Activated CD4-positive, alpha-beta T cell treated with anti-CD3 and anti-CD28 coated beads, Interleukin-2, amount 50 U/mL, for 1 hour (primary cell): ENCODE measurements at places on chromosomes 6 and 20.

DNA sequence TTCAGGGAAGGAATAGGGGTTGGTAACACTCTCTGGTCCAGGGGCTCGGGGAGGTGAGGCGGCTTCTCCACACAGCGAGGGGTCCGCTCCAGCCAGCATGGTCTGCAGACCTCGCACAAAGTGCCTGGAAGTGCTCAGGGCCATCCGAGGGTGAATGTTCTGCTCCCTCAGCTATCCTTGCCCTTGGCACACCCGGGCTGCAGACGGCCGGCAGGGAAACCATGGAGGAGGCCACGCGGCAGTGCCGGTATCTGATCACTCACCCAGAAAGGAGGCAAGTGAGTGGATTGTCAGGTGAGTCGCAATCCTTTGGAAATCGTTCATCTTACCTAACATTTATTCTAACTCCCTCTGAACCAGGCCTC is 62.0 kb downstream of the DLL1 start:
- no peak for DNase-seq

- no peak for DNase-seq
These were observed 1015.1 kb downstream of the EPHA7 start for GRCh38 chr6:92404281-92404680.

DNA sequence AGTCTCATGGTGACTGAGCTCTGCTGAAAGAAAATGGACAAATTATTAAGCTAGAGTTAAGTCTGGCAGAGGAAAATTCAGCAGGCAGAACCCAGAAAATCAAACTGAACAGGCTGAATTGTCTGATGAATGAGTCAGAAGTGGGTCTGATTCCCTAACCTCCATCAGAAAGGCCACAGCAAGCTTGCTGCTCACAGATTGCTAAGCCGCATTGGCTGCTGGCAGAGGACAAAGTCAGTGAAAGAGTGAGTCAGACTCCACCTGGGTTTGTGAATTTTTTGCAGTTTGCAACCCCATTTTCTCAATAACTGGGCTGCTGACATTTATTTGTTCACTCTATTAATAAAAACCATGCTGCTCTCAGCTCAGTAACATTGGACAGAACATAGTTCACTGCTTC is 191.3 kb downstream of the EPM2A start:
- DNase-seq: no peak

DNA sequence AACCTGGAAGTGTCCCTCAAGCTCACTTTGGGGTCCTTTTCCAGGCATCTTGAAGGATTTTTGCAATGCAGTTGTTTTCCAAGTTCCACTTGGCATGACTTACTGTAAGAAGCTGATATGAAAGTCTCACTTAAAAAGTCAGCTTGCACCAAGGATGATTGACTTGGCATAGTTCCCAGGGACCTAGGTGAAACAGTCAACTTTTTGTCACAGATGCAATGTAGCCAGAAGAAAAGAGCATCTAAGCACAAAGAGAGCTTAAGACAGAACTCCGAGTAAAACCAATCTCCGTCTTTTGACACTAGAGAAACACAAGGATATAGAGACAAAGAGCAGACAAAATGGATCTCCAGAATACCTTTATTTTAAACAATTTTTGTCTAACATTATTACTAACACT is 2.6 kb upstream of the ZSCAN12 start:
- no peak for DNase-seq

DNA sequence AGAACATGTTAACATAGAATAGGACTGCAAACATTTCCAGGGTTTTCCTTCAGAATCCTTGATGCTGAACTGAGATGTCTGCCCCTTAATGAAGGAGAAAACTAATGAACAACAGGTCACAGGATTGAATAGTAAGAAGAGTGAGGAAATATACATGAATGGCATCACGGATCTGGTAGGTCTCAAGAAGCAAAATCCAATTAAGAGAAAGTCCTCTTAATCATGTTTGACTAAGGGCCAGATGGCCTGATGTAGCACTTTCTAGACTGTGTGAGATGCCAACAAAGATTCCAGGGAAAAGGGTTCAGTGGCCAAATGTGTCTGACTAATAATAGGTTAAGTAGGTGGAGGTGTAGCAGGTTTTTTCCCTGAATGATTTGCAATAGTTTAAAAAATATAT is 13.7 kb upstream of the SHPRH start:
- DNase-seq: no peak

DNA sequence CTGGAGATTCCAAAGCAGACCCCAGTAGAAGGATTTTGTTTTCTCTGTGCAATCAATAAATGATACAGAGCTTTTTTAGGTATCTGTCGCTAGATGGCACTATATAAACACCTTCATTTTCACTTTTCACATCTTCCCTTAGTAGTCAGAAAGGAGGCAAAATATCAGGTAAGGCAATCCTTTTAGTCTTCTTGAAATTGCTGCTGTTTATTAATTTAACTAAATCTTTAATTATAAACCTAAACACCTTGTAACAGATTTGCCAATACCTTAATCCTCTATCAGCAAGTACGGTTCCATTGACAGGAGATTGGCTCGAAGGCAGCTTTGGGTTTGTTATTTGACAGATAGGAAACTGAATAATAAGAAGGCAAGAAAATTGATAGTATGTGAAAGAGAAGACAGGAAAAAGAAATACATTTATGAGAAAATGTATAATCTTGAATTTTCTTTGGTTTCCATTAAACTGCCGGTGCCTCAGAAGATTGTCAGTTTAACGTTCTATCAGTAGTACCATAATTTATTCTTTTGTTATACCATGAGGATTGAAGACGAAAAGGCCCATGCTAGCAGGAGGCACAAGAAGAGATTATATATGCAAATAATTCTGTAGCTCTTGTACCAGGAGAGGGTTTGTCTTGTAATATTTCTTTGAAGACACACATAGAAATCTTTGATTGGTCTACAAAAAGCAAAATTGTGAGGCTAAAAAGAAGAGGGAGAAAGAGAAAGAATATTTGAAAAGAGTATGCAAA is 23.5 kb upstream of the IBTK start:
- no peak for DNase-seq

GRCh38 chr6:54428431-54428830 is 120.2 kb downstream of the TINAG start:
- DNase-seq: no peak

- DNase-seq: no peak
These were observed 635.3 kb upstream of the FLRT3 start for GRCh38 chr20:14972690-14973089.

DNA sequence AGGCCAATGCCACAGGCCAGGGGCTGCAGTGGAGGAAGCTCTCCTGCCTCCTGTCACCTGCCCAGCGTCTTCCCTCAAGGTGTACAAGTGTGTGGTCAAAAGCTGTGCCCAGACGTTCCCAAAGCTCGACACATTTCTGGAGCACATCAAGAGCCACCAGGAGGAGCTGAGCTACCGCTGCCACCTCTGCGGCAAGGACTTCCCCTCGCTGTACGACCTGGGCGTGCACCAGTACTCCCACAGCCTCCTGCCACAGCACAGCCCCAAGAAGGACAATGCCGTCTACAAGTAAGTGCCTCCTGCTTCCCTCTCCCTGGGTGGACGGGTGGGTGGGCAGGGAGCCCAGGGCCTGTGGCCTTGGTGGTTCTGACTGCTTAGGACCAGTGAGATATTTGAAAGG is 38.2 kb downstream of the ZNF341 start:
- DNase-seq: no peak

DNA sequence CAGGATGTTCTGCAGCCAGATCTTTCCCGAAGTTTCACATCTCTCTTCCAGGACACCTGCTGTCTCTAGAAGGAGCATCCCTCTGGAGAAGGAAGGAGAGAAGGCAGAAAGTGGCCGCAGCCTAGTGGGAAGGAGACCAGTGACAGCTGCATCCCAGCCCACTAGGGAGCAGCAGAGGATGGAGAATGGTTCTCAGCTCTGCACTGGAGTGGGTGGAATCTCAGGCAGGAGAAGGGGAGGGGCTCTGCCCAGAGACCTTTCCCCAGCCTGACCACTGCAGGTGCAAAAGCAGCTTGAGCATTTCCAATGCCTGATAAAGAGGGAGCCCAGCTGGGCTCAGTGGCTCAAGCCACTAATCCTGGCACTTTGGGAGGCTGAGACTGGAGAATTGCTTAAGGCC is 32.3 kb downstream of the NCR2 start:
- no peak for DNase-seq

DNA sequence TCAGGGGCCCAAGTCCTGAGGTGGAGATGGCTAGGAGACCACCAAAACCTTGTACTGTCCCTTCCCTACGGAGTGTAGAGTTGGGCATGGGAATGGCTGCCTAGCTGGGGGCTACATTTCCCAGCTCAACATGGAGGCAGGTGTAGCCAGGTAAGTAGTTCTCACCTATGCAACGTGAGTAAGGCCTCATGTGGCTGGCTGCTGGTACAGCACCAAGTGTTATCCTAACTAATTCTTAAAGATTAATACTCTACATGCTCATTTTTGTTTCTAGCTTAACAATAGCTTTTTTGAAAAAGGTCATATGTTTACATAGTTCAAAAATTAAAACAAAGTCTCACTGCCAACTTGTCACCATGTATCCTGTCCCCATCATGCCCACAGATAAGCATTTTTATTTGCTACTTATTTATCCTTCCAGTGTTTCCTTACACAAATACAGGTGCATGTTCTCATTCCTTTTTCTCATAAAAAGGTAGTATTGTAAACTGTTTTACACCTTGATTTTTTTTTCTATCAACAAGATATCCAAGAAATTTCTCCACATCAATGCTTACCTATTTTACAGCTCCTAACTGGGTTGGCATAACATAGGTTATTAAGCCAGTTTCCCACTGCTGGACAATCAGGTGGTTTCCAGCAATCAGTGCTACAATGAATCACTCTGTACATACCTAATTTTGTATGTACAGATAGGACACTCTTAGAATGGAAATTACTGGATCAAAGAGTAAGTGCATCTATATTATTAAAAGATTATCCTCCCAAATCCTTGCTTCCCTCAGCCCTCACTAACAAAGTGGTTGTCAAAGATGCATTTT is 25.5 kb downstream of the ABHD12 start:
- DNase-seq: no peak

- DNase-seq: no peak
These were observed 7.2 kb downstream of the AGPAT4 start for GRCh38 chr6:161266513-161267230.

GRCh38 chr6:3324262-3324942 is 65.7 kb downstream of the PSMG4 start:
- DNase-seq: no peak

DNA sequence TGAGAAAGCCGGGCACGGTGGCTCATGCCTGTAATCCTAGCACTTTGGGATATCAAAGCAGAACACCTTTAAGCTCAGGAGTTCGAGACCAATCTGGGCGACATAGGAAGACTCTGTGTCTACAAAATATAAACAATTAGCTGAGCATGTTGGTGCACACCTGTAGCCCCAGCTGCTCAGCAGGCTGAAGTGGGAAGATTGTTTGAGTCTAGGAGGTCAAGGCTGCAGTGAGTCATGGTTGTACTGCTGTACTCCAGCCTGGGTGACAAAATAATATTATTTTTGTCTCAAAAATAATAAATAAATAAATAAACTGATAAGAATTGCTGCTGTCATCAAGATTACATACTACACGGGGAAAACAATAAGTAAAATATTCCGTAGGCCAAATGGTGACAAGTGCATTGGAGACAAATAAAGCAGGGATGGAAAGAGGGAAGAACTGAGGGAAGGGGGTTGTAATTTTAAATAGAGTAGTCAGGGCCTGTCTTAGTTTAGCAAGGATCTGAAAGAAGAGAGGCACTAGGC is 14.0 kb upstream of the TOP1 start:
- DNase-seq: no peak

- DNase-seq: no peak
These were observed 48.0 kb downstream of the ARMC2 start for GRCh38 chr6:108896111-108896661.

DNA sequence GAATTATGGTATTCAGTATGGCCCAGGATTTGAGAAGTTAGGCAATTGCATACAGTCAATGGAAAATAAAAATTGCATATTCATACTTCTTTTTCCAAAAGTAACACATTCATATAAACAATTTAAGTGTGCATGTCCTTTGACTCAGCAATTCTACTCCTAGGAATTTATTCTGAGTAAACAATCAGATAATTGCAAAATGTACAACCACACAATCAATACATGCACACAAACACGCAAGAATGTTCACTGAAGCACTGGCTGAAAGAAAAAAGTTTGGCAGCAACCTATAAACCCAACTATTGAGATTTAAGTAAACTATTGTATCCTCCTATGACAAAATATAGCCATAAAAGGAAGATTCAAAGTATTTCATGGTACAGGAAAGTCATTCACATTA is 1.6 kb downstream of the CYP39A1 start:
- DNase-seq: no peak

DNA sequence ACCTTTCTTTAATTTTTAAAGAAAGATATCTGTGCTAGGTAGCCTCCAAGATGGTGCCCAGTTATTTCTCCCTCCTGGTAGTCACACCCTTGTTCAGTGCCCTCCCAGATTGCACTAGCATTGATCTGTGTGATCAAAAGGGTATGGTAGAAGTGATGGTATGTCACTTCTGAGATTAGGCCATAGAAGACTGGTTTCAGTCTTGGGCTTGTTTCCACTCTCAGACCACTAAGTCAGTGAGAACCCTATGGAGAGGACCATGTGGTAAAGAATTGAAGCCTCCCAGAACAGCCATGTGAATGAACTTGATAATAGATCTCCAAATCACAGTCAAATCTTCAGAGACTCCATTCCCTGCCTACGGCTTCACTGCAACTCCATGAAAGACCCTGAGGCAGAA is 57.3 kb downstream of the THEMIS start:
- no peak for DNase-seq

- DNase-seq: no peak
These were observed 115.9 kb downstream of the CD24 start for GRCh38 chr6:106858653-106859092.

GRCh38 chr20:32359633-32360332 is 1.7 kb downstream of the ASXL1 start:
- no peak for DNase-seq

- DNase-seq: no peak
These were observed 61.6 kb upstream of the HS3ST5 start for GRCh38 chr6:114404339-114404955.

DNA sequence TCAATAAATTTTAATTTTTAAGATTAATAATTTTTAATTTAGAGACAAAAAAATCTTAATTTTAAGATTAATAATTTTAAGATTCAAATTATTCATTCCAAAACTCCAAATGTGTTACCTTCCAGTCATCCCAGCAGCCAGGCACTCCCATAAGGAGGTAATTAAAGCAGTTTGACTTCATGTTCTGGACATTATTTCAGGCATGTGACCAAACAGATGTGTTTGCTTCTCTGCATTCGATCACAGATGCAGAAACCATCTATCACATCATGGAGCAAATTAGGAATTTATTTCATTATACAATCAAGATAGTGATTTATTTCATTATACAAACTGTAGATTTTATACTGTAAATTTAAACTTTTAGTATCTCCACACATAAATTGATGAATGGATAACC is 150.3 kb downstream of the AKAP7 start:
- DNase-seq: no peak

GRCh38 chr20:13059398-13060136 is 50.8 kb downstream of the SPTLC3 start:
- no peak for DNase-seq

DNA sequence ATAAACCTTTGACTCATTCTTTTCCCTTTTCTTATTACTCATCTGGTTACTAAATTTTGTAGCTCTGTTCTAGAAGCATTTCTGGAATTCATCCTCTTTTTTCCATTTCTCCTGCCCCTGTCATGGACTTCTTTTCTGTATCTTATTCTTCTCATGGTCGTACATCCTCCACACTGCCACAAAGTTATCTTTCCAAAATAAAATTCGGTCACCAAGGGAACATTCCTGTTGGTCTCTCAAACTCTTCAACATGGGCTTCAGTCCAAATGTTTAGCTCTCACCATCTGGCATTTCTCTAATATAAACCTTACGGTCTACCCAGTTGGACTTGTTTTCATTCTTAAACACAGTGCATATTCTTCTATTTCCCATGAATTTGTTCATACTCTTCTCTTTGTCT is 428.8 kb upstream of the ID4 start:
- DNase-seq: no peak
